Esophagus mucosa (tissue), 1 donor: ENCODE measurements at places on chromosomes 2 and 18.

DNA sequence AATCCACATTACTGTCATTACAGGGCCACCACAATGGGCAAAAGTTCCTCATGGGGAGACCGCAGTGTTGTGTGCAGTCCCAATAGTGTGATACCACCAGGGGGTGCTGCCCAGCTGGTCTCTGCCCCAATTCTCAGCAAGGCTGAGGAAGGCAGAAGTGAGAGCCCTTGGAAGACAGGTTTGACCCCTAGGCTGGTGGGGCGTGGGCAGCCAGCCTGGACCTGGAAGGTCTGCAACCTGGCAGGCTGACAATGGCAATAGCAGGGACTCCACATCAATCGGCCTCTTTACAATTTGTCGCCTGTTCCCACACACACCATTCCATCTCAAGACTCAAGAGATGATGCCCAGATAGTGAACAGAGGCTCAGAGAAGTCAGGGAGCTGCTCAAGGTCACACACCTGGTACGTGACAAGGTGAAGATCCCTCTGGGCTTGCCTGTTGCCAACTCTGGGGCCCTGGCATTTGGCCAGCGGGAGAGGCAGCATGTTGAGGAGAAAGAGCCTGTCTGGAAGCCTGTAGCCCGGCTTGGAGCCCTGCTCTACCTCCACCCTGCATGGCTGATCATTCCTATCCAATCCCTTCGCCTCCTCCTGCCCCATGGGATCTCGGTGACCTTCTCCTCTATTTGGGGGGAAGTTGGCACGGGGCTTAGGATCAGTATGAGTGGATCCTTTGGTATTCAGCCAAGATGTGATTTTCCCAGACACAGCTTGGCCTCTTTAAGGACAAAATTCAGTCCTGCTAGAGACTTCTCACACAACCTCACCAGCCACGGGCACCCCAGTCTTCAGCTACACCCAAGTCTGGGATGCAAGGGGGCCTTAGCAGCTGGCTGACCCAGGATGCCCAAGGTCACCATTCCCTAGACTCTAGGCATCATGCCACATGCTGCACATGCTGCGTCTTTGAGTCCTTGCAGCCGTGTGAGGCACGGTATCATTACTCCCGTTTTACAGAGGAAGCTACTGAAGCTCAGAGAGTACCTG is 2.9 kb upstream of the ATOH8 start:
- peak; percentile 70 for ATAC-seq

DNA sequence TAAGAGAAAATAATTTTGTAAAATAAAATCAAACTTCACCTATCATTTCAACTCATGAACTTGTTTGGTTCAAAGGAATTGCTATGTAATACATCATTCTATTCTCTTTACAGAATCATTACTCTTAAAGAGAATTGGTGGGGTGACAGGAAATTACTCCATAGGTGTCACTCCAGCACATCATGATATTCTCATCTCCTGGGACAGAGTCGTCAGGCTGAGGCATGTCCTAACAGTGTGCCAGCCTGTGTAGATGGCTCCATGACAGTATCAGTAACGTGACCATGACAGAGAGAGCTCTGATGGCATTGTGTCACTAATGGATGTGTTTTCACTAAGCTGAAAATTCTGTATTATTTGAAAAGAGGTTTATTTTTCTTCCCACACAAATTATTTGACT is 13.9 kb downstream of the SPATS2L start:
- ATAC-seq, result peak; percentile 84

DNA sequence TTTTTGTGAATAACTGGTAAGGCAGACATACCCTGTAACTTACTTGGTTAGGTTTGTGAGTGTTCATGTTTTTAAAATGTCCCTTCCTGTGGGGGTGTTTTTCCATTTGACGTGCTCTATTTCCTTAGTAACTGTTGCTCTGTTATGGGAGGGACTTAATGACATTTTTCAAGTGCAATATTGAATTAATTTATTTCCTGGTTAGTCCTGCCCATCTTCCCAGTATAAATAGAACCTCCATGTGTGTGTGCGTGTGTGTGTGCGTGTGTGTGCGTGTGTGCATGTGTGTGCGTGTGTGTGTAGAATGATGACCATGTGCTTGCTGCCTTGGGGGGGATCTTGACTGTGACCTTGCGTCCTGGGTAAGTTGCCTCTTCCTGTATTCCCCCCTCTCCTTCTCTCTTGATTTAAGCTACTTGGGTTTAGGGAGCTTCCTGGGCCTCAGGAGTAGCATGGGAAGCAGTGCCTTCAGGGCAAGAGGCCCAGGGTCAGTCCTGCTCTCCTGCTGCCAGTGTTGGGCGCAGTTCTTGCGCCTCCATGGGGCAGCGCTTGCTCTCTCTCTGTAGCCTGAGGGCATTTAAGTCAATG is 163.9 kb downstream of the LDLRAD4 start:
- peak; percentile 60 for ATAC-seq

- ATAC-seq, result no peak
Observed at GRCh38 chr2:120716641-120717585, 18.8 kb upstream of the GLI2 start.

GRCh38 chr2:105919826-105920225 is 175.1 kb downstream of the NCK2 start:
- ATAC-seq, result peak; percentile 42

DNA sequence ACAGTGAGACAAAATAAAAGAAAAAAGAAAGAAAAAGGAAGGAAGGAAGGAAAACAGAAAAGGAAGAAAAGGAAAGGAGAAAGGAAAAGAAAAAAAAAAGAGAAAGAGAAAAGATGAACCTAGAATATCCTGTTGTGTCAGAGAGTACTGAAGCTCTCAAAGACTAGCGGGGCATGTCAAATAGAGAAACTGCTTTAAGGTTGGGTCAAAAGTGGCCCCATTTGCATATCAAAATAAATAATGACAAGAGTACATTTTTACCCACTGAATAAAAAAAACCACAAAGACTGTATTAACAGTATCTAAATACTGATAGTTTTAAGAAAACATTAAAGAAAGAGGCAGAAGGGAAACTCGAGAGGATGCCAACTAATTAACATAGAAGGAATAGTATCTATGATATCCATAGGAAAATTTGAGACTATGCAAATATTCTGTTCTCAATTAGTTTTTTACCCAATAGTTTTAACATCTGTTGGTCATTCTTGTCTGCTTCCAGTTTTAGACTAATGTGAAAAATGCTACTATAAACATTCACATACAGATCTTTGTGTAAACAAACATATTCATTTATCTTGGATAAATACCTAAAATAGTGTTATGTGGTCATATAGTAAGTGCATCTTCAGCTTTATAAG is 53.2 kb downstream of the SFXN5 start:
- no peak for ATAC-seq

DNA sequence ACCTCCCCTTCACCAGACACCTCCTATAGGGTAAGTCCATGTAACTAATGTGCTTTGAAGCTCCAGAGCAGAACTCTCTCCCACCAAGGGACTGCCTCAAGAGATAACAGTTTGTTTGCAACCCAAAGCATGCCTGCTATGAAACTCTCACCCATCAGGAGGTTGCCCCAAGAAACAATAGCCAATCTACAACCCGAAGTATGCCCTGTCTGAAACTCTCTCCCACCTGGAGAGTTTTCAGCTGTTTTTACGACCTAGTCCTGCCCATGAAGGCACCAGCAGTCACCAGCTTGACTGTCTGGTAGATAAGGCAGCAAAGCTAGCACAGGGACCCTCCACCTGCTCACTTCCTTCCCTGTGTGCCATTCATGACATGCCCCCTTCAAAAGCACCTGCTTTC is 533.9 kb upstream of the CRIM1 start:
- ATAC-seq, result no peak

DNA sequence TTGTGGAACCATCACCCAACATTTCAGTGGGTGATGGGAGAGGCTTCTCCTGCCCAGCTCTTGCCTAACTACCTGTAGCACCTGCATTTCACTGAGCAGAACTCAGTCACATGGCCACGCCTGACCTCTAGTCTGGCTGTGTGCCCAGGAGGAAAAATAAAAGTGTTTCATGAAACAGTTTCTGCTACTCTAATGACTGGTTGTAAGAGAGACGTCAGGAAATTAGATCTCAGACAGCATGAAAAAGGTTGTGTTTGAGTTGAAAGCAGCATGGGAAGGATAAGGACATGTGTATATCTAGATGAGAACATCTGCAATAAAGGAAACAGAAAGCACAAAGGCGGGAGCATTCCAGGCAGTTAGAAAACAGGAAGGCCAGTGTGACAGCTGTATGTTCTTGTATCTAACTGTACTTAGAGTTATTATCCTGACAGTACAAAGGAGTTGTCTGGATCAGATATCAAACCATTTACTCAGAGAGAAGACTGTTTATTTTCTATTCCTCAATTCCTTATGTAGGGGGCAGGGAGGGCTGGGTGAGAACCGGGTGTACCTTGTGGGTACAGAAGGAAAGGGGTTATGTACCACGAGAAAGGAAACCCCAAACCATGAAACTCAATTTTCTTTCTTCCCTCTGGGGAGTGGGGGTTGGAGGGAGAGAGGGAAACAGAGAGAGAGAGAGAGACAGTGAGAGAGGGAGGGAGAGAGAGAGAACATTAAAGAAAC is 307.4 kb upstream of the VWC2L start:
- ATAC-seq, result no peak

GRCh38 chr18:51480407-51481261 is 283.2 kb upstream of the MEX3C start:
- ATAC-seq, result no peak

DNA sequence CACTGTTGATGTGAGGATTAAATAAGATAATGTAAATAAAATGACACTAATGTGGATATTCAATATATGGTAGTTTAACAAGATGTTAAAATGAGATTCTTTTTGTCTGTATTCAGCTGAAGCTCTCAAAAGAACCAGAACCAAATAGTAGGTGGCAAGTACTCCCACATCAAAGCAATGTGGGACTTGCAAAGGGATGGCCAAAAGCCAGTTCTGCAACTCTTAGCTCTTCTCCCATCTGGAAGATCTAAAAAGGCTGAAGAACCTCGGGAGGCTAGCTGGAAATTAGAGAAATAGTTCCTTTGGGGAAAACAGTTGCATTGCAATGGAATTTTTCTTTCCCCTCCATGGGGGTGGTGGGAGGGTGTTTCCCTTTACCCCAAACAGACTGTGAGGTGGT is 48.7 kb downstream of the FBXO48 start:
- ATAC-seq, result no peak

DNA sequence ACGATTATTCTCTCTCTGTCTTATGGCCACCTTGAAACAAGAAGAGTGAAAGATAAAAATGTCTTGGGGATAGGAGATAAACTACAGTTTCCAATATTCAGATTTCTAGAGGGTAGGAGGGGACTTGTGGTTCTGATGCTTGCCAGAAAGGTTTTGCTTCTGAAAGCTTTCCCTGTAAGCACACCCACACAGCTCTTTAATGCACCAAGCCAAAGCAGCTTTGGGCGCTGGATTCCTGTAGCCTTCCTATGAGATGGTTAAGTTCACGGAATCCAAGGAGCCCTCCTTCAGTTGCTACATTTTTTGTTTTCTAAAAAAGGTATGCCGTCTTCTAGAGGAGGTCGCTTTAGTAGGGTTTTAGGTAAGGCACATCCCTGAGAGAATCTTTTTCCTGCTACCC is 4.9 kb downstream of the LRRTM1 start:
- ATAC-seq, result no peak

DNA sequence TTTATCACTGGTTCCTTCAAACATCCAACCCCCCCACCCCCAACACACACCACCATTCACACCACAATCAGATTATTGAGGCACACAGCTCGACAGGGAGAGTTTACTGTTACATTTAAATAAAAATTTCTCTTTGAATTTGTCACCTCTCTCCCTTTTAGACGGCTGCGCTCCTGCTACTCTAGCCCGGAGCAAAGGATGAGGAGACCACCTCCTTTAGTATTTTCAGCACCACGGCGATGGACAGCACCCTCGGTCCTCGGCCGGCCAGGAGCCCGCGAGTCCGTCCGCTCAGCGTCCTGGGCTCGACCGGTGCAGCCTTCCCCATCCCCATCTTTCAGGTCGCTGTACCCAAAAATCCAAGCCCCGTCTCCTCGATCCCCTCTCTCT is 892 bp downstream of the CELF4 start:
- ATAC-seq, result no peak

GRCh38 chr2:15577071-15577735 is 14.5 kb upstream of the DDX1 start:
- ATAC-seq, result peak; percentile 88

DNA sequence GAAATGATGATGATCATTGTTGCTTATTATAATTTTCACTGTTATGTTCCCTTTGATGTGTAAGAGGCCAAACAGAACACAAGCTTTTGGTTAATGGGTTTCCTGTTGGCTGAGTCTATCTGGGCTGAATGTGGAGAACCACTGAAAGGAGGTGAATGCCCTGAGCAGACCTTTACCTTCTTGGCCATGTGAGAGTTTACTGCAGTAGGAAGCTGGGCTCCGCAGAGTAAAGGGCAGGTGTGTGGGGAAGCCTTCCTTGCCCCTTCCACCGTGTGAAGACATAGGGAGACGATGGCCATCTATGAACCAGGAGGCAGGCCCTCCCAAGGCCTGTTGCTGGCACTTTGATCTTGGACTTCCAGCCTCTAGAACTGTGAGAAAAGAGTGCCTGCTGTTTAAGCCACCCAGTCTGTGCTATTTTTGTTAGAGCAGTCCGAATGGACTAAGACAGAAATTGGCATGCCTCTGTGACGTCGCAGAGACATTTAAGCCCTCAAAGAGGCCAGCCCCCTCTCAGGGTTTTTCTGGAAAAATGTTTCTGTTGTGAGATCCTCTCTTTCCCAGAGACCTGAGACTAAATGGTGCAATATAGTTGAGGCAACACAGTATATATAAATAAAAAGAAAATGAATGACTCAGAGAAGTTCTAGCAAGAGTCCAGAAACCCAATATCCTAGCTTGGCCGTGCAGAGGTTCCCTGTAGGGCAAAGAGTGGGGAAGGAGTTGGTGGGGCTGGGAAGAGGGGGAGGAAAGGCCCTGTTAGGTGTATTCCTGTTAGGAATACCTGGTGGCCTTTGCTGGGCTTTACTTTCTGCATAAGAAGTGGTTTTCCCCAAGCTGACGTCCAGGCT is 121.9 kb upstream of the LGALSL start:
- no peak for ATAC-seq

GRCh38 chr2:126656431-126657147 is 631 bp downstream of the GYPC start:
- peak; percentile 27 for ATAC-seq

- ATAC-seq, result no peak
Observed at GRCh38 chr2:37919631-37920032, 5.5 kb upstream of the RMDN2 start.

DNA sequence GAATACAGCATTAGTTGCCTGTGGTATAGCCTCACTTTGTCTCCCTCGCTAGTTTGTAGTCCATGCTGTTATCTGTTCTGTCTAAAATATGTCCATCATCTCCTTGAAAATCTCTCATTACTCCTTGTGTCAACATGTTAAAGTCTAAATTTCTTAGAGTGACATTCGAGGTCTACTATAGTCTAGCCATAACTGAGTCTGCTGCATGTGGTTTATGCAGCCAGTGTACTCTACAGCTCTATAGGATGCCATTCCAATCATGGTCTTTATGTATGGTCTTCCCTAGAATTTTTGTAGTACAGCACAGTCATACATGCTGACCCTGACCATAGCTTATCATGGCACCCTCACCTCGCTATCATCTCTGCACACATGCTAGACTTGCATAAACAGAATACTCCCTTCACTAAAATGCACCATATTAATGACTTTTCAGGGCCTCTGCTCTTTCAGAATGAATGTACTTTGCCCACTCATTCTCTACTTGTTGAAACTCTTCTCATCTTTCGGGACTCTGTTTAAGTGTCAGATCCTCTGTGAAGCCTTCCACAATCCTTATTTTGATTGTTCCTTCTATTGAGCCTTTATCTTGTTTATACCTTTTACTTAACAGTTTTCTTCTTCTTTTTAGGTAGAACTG is 12.8 kb downstream of the TANK start:
- ATAC-seq, result no peak
